ENCODE measurements at places on chromosomes 12 and 14.

DNA sequence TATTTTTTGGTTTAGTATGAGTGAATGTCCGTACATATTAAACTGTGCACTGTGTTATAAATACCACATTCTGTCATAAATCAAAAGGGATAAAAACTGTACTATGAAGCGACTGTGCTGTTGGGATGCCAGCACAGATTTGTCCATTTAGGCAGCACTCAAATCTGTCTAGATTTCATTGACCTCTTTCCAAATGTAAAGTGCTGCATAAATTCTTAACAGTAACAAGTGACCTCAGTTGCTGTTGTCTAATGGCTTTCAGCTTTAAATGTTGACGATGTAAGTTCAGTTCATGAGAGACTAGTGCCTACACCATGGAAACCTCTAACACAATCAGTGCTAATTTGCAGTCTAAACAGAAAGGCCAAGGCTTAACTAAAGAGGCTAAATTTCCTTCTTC lies 531.4 kb upstream of the LMO3 start:
- no peak for DNase-seq

DNA sequence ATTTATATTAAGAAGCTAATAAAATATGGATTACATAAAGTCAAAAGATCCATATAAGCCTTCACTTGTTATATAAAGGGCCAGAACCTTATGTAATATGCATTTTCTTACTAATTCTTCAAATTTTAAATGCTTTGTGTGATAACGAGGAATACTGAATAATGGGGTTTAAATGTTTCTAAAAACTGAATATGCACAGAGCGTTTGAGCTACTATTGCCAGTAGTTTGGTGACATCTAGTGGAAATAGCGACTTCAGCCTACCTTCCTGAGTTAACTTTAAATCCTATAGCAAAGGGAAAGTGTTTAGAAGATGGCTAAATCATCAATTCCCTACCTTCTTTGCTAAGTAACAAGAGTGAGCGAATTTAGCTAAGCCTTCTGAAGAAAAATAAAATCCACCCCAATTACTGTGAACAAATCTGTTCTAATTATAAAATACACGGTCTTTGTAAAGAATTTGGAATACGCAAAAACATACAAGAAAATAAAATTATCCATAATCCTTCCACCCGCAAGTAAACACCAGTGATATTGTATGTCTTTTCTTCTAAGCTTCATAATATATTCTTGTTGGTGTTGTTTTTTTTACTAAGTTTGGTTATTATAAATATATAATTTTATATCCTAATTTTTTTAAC lies 115.5 kb upstream of the G2E3 start:
- DNase-seq, result no peak

- DNase-seq, result peak; percentile 14
Measured at GRCh38 chr12:130761537-130762318, 45.6 kb upstream of the RIMBP2 start.

DNA sequence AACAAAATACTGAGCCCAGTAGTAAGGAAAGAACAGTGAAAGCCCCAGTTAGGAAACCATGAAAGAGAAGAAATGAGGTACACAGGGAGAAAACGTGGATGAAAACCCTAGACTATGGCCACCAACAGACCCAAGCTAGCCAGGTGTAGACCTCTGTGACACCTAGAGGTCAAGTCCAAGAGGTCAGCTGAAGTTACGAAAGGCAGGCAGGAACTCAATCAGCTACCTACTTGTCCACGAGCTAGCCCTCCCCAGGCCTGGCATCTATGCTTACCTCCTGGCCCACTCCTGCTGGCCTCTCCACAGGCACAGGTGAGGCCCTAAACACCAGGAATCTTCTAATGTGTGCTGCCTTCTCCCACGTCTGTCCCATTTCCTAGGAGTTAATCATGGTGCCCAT lies 48.7 kb downstream of the DPF3 start:
- DNase-seq, result no peak

DNA sequence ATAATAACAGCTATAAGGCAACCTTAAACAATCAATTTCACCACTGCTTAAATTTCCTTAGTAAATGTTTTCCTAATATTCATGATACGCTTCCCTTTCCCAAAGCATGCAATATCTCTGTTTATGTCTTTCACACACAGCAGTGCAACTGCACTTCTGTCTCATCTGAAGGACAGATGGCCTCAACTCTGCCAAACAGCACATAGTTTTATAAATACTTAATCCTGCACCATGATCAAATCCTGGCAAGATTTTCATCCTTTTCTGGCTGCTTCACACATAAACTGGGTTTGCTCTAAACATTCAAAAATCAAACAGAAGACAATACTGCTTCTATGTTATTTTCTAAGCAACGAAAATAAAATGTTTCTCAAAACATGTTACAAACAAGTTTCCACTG lies 266.3 kb downstream of the ITPR2 start:
- no peak for DNase-seq

DNA sequence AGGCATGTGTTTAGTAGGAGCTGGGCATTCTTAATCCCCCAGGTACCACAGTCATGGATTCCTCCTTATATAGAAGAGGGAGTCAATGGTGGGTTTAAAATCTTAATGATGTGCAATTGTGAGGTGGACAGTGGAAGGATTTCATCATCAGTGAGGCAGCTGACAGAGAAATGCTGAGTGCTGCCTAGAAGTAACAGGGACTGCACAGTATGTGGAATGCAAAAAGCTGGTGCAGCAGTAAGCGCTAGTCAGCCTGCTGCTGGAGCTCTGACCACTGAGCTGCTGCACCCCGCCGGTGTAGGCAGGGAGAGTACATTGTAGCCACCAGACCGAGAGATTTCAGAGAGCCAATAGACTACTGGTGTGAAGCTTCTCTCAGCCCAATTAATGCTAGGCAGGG lies 80.5 kb upstream of the DACT1 start:
- DNase-seq, result no peak

GRCh38 chr14:36515105-36515593 lies 4.9 kb downstream of the NKX2-1 start:
- DNase-seq, result no peak

GRCh38 chr14:103126873-103127304 lies 3.6 kb downstream of the TNFAIP2 start:
- DNase-seq, result no peak

DNA sequence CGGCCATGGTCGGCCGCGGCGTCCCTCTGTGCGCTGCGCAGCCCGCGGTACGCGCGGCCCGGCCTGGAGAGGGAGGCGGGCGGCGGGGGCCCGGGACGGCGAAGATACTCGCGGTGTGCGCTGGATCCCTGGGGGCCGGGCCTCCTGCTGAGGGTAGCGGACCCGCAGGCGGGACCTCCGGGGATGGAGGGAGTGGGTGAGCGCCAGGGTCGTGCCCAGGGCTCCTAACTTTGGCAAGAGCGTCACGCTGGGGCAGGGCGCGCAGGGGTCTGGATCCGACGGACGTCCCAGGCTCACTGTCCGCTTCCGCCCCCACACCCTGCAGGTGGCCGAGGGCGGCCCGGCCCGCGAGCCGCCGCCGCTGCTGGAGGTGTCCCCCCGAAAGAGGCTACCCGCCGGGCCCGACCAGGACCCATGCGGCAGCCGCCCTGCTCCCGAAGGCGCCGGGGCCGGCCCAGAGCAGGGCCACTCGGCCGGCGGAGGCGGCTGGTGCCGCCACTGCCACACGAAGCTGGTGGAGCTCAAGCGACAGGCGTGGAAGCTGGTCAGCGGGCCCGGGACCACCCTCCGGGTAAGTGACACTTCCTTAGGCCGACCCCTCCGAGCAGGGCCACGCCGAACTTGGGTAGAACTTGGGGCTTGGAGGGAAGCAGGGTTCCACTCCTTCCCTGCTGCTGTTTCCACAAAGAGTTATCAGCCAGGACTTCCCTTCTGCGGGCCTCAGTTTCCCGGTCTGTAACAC lies 502 bp downstream of the KIF26A start:
- no peak for DNase-seq

- DNase-seq, result no peak
Measured at GRCh38 chr14:55571125-55571889, 8.7 kb upstream of the KTN1 start.

- DNase-seq, result no peak
Measured at GRCh38 chr14:105077649-105077995, 12.4 kb upstream of the GPR132 start.

Measured in activated T-helper 1 cell treated with Interleukin-2 at 50 U/mL for 16 hours (primary cell).